LoVo (cell line): ENCODE measurements at places on chromosomes 3 and 15.
A peak's percentile ranks its signal among the peaks of the same experiment; 100 is the strongest.

- DNase-seq = no peak
These were observed 4.2 kb upstream of the CORO2B start for GRCh38 chr15:68574629-68575028.

DNA sequence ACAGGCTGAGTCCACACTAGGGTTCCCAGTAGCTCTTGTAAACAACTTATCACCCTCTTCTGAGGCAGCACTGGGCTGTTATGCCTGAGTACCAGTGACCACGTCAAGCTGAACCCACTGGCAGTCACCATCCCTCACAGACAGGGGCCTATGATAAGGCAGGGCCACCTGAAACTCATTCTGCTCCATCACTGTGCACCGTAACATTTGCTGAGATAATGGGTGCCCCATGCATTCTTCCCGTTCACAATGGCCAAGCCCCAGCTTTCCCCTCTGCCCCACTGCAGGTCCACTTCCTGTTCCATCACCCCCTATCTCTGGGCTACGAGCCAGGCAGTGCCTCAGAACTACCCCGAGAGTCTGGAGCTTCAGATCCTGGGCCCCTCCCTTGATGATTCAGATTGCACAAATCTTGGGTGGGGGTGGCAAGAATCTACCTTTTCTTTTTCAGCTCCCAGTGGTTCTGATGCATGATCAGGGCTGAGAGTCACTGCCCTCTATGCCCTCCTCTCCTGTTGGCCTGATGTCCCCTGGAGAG, 158.0 kb downstream of the RAB11A start:
- peak; percentile 91 for DNase-seq

DNA sequence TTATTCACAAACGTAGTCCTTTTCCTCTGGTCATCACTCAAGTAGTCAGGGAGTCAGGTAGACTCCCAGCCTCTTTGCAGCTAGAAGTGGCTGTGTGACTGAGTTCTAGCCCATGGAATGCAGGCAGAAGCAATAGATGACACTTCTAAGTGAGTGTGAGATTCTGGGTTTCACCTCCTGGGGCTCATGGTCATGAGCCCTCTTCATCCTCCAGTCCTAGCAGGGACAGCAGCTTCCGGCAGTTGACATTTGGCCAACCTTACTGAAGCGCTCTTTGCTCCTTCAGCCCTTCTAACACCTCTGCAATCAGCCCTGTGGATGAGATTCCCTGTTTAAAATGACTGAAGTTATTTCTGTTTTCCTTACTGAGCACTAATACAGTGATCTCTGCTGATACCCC, 21.8 kb downstream of the SLC12A8 start:
- DNase-seq = no peak

DNA sequence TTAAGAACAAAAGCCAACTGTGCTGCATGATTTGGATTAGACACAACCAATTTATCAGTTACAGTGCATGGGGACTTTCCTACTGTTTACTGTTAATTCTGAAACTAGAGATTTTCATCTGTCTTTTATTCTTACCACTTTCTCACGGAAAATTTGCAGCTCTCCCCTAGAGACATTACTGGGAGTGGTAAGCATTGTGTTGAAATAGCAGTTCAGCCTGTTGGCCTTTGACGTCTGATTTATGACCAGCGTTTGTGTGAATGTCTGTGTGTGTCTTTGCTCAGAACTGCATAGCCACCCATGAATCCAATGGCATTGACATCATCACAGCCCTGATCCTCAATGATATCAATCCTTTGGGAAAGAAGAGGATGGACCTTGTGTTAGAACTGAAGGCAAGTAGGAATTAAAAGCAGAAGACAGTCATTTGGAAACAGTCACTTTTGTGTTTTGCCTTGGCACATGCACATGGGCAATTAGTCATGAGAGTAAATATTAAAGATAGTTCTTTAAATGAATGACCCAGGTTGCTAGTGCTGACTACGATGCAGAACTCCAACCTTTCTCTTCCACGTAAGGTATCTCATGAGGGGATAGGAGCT, 202.2 kb upstream of the BHLHE40 start:
- no peak for DNase-seq

DNA sequence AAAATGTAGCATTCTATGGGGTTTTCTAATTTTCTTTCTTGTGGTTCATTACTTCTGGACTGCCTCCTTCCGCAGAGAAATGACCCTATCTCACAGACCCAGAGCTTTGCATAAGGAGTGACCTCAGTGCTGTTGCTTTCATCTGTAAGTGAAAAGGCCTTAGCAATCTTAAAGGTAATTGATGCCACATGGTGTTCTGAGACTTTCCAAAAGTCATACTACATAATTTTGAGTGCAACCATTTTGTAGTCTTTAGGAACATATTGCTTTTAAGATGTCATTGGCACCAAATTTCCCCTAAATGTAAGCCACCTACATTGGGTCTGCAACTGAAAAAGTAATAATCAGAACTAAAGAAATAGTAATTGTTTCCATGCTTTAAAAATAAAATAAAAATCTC, 9.2 kb upstream of the HHLA2 start:
- DNase-seq = no peak

- no peak for DNase-seq
These were observed 1.3 kb downstream of the FEM1B start for GRCh38 chr15:68278595-68279405.

- no peak for DNase-seq
These were observed 43.1 kb upstream of the HES1 start for GRCh38 chr3:194092881-194093301.
